Stimulated activated CD4-positive, alpha-beta T cell treated with anti-CD3 and anti-CD28 coated beads, Interleukin-1b, Interleukin-23, amount 100 ng/mL, for 1 hour (primary cell): ENCODE measurements at places on chromosomes 3 and 15.

- DNase-seq, result no peak
Observed at GRCh38 chr15:87704276-87704675, 552.3 kb downstream of the NTRK3 start.

GRCh38 chr15:101718896-101719295, 5.4 kb downstream of the TARS3 start:
- no peak for DNase-seq

GRCh38 chr3:188523291-188523690, 369.3 kb downstream of the LPP start:
- no peak for DNase-seq

GRCh38 chr3:30073622-30074021, 532.8 kb upstream of the TGFBR2 start:
- no peak for DNase-seq

- DNase-seq, result no peak
Observed at GRCh38 chr3:171327441-171328174, 132.6 kb downstream of the TNIK start.

- DNase-seq, result no peak
Observed at GRCh38 chr15:42456531-42456930, 34.4 kb downstream of the ZNF106 start.

GRCh38 chr3:46280105-46280797, 38.0 kb downstream of the CCR3 start:
- DNase-seq, result no peak

DNA sequence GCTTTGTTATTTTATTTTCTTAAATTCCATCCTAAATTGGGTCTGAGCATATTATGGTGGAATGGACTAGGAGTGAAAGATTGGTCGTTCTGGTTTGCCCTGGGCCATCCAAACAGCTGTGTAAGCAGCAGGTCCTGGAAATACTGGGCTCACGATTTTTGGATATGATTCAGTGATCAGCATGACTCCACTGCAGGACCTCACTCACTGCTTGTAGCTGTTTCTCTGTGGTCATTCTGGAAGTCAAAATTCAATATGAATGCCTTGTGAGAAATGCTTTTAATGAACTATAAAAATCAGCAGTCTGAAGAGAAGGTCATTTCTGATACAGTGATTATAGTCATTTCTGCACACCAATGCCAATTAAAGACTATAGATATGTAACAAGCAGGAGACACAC, 185.0 kb downstream of the RBMS3 start:
- no peak for DNase-seq

DNA sequence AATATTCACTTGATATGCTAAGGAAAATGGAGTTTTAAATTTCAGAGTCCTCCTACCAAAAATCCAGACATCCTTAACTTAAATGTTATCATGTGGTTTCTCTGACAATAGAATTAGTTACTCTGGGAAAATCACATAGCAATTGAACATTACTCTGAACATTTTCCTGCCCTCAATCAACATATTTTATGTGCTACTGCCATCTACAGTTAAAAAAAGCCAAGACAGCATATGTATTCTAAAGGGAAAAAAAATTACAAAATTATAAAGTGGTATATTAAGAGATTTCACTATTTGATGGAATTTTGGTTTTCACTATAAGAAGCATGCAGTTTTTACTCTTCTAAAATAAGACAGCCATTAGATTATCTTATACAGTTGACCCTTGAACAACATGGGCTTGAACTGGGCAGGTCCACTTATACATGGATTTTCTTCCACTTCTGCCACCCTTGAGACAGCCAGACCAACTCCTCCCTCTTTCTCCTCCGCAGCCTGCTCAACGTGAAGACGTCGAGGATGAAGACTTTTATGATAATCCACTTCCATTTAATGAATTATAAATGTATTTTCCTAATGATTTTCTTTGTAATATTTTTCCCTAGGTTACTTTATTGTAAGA, 122.3 kb downstream of the ATP1B3 start:
- no peak for DNase-seq

- DNase-seq, result no peak
Observed at GRCh38 chr3:11522398-11522715, 121.4 kb downstream of the VGLL4 start.

GRCh38 chr3:183391460-183391859, 37.0 kb downstream of the MCF2L2 start:
- no peak for DNase-seq
